NCI-H526 (cell line): ENCODE measurements at places on chromosomes 2 and 18.
A peak's percentile ranks its signal among the peaks of the same experiment; 100 is the strongest.

DNA sequence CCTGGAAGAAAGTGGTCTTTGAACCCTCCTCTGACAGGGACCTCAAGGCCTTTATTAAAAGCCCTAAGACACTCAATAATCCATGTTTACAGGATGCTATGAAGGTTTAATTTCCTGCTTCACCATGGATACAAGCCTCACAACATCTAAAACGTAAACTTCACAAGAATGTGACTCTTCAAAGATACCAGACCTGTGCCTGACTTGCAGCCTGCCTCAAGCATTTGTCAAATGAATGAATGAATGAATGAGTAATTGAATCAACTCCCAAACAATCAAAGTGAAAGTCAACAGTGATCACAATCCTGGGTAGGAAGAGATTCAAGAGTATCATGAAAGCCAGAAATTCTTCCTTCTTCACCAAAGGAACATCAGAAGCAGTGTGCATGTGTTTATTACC, 30.4 kb downstream of the KLF7 start:
- no peak for DNase-seq

DNA sequence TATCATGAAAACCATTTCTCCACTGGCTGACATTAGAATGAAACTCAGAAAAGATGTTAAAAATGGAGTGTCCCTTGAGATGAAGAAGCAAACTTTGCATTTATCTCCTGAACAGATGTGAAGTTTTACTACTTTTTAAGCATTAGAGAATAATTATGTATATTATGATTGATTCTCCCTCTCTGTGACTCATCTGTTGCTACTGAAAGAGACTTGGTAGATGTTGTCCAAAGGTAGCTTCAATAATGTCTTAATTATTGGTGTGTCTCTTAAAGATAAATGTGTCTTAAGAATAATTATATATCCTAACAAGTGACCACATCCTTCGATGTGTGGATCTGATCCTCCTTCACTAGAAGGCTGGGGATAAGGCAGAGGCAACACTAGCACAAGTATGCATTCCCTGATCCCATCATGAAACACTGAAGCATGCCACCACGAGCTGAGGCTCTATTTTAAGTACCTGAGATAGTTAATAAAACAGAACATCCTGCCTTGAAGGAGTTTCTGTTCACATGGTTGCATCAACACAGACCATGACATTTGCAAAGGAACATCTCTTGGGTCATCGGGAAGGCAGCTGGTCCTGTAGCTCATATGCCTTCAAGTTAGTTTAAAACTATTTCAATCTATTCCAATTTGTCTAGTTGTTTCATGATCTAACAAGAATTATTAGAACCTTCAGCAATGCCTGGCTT, 15.5 kb downstream of the RND3 start:
- no peak for DNase-seq

GRCh38 chr2:110748489-110748867, 16.1 kb downstream of the ACOXL start:
- DNase-seq = peak; percentile 57

- no peak for DNase-seq
These were observed 15.2 kb downstream of the CAPG start for GRCh38 chr2:85394976-85395375.

DNA sequence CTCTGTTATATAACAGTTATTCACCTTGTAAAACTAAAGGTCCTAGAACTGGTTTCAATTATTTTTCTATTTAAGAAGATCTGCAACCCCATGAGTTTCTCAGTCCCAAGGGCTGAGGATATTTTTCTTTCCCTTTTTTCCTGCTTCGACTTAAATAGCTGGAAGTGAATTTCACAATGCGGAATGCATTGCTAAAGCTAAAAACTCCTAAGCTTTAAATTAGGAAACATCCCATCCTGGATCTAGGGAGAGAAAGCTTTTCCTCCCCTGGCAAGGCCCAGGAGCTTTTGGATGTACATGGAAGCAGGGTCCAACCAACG, 1.4 kb downstream of the RFX8 start:
- no peak for DNase-seq

- DNase-seq = peak; percentile 100
These were observed 135.4 kb downstream of the NBAS start for GRCh38 chr2:15425712-15426111.

DNA sequence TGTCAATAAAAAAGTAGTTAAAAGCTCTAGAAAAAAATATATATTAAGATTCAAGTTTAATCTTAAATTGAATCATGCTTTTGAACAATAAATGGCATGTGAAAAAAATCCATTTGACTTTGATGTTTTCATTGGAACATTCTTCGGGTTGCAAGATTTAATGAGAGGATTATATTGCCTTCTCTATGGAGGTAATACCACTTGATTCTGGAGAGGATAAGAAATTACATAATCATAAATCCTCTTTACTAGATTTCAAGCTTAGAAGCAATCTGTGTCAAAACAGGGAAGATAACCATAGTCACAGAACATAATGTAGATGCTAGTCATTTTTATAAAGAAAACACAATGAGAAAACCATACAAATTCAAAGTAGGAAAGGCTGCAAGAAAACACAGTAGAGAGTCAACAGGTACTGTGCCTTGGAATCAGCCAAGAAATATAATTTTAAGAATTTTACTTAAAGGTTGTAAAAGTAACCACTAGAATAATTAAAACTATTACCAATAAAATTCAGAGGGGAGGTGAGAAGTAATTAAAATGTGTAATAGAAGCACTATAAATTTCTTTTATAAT, 18.7 kb upstream of the MAPRE2 start:
- DNase-seq = no peak

DNA sequence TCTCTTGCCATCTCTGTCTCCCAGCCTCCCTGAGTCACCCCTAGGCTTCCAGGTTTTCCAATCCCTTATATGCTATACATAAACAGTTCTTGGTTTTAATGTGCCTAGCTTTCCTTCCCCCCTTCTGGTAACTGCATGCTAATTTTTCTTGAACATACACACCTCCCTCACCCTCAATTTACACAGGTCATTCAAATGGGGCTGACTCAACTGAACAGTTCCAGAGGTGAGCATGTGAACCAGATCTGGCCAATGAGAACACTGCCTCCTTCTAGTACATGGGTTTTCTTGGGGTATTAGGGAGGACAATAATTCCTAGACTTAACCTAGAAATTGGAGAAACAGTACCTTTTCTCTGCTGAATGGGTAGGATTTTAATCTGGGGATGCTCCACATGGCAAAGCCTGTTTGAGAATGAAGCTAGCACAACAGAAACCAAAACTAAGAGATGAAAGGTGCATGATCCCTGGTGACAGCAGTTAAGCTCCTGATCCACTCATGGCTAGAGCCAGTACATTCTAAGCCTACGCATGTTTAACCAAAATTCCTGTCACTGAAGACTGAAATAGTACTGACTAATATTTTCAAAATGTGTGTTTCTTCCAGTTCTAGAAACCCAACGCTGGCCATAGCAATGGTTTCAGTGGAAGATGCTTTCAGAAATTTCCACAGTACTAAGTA, 11.8 kb downstream of the SLC25A12 start:
- no peak for DNase-seq
